ENCODE measurements at places on chromosomes 13 and 19. TPM values are rescaled to one million over a fixed set of nuclear protein-coding genes. Genes with fewer than 3 reads are reported as not detected.

FUT1 gene
- 3.3 TPM for total RNA-seq

ZNF724 gene
- 1.4 TPM for total RNA-seq

TYROBP gene
- 26.1 TPM for total RNA-seq

ADGRE3 gene
- total RNA-seq = not detected

GRCh38 chr19:38971672-38972071, 3.9 kb downstream of the FBXO17 start:
- no peak for DNase-seq

GRCh38 chr19:54183431-54183830, 5.9 kb downstream of the MBOAT7 start:
- DNase-seq = no peak

DNA sequence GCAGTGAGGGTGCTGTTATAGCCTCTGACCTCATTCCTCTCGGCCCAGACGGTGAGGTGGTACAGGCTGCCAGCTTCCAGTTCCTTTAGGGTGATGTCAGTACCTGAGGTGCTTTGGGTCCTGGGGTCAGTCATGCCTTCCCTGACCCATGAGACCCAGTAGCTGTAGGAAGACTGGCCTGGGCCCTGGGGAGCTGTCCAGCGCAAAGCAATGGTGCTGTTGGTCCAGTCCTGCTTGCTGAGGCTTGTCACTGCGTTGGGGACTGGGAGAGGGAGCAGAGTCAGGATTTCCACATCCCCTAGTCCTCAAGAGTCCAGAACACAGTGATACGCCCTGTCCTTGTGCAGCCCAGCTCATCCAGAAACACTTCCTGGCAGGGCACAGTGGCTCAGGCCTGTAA, 10.7 kb downstream of the PTPRH start:
- no peak for DNase-seq

GRCh38 chr19:17303167-17303939, at the start of gene ABHD8:
ABHD8 (minus strand) TSS chr19:17303425; CDS start chr19:17301616, 1,809 bp downstream.
- DNase-seq = peak; percentile 98

- DNase-seq = no peak
Observed at GRCh38 chr13:32845952-32846950, 170.0 kb upstream of the KL start.

DNA sequence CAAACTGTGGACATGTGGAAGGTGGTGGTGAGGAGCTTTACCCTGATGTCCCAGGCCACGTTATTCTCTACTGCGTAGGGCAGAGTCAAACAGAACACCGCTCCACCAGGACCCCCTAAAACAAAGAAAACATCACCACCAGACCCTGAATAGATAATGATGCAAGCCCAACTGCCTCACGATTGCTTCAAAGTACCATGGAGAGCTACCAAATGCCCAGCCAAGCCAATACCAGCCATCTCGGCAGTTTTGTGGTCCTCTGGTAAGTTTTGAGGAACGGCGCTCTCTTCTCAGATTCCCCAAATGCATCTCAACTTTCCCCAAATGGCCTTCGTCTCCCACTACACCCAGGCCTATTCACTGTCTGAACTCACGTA, 5.6 kb downstream of the RANBP3 start:
- DNase-seq = no peak

DNA sequence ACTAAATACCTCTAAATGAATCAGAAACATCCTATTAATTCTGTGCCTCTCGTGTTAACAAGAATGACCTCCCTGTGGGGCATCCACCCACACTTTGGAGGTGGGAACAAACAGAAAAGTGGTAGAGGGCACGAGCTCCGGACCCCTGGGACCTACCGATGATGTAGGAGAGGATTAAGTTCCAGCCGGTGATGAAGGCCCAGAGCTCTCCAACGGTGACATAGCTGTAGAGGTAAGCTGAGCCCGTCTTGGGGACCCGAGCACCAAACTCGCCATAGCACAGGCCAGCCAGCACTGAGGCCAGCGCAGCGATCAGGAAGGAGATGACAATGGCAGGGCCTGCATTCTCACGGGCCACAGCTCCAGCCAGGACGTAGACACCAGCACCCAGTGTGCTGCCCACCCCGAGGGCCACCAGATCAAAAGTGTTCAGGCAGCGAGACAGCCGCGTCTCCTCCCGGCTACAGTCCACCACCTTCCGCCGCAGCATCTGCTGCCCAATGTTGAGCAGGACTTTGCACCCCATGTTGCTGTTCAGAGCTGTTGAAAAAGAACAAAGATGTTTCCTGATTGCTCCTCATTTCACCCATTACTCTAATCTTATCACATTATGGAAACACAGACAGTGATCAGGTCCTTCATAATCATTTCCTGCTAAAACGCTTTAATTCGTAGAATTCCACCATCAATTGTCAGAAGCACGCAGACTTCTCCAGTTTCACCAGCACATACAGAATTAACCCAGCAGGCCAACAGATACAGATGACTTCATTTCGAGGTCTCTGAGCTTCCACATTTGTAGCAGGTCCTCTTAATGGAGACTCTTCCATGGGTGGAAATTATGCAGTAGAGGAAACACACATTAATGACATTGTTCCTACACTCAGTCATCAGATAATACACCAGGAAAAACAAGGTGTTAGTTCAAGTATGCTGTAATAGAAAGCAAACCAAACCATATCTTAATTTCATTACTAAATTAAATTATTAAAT, 59.5 kb downstream of the SLC7A1 start:
- no peak for DNase-seq

- no peak for DNase-seq
Observed at GRCh38 chr13:99061411-99061810, 83.5 kb upstream of the DOCK9 start.
